ENCODE measurements at places on chromosomes 7 and 10.

DNA sequence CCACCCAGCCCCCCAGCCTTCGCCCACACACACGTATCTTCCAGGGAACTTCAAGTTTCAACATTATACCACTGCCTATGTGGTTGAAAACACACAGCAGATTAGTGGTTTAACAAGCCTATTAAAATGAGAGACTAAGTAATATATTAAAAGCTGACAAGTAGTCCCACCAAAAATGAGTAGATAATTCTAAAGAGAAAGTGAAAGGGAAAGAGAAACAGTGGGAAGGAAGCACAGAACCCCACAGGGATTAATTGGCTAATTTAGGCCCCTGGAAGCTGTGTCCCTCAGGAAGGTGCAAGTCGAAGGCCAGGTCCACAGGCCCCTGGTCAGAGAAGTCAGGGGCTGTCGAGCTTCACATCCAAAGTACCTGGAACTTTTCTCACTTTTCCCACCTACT is 210.5 kb upstream of the YAE1 start:
- DNase-seq, result no peak

DNA sequence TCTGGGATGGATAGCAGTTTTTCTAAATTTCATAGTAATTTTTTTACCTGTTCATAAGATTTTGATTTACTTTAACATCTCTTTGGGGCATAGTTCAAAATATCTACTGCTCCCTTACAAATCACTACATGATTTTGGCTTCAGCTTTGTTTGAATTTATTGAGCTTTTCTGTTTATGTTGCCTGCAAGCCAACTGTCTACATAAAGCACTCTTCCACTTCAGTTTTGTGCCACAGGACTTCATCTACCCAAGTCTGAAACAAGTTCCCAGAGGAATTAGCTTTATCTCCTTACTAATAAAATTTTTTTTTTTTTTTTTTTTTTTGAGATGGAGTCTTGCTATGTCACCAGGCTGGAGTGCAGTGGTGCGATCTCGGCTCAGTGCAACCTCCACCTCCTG is 45.4 kb upstream of the KMT2E start:
- DNase-seq, result no peak

DNA sequence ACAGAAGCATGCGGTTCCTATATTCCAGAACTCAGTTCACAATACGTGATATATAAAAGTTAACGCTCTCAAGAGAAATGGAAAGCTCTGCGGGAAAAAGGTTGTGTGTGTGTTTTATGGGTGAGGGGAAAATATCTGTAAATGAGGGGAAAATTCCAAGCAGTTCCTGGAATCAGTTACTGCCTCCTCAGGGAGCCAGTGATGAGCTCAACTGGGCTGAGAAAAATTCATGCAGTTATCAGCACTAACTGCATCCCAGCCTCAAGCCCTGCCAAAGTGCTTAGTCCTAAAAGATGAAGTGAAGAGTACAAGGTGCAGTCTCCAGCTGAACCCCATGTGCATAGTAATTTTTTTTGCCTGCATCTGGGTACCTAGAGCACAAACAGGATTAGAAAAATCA is 191.9 kb downstream of the CDK14 start:
- DNase-seq, result no peak

DNA sequence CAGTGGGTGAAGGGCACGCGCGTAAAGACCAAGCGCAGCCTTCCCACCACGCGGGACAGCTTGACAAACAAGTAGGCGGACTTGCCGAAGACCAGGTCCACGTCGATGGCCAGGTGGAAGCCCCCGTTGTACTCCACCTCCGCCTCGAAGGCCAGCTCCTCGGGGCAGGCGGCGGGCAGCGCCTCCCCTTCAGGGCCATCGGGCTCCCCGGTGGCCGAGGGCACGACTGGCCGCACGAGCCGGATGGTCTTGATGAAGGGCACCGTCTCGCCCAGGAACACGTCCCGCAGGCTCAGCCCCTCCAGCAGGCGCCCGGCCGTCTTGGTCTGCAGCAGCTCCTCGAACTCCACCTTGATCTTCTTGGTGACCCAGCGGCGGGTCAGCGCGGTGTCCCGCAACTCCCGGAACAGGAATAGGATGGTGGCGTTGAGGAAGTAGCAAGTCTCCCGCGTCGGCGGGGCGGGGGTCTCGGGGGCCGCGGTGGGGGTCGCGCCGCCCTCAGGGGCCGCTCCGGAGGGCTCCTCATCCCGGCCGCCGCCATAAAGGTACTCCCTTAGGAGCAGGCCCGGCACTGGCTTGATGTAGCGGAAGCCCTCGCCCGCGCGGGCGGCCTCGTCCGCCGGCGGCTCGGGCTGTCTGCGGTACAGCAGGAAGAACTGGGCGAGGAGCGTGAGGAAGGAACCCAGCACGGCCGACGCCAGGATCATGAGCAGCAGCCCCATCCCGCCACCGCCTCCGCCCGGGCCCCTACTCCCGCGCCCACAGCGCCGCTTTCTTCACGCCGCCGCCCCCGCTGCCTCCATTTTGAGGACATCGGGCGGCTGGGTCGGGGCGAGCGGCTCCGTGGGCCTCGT is 507 bp downstream of the PDZD8 start:
- no peak for DNase-seq

- DNase-seq, result no peak
These were observed 17.6 kb downstream of the BHLHA15 start for GRCh38 chr7:98228801-98229200.

DNA sequence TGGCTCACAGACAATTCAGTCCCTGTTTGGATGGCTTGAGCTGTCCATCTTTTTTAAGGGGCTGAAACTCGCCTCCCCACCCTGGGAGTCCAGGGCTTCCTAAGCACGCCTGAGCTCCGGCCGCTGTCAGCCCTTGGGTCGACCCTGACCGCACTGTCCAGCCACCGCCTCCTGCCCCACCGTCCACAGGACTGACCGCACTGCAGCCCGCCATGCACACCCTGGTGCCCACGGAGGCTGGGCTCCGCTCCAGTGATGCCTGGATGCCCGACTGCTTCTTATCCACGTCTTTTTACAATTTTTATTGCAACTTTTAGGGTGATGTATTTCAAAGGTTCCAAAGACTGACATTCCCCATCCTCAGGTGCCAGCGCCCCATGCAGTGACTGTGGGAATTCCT is 39.4 kb upstream of the FOXL3 start:
- no peak for DNase-seq

GRCh38 chr10:122010405-122011050 is 21.6 kb downstream of the TACC2 start:
- DNase-seq, result no peak

- no peak for DNase-seq
These were observed 125.1 kb downstream of the CDK14 start for GRCh38 chr7:90720984-90721760.

GRCh38 chr7:116491887-116492653 is 7.5 kb upstream of the CAV2 start:
- no peak for DNase-seq

DNA sequence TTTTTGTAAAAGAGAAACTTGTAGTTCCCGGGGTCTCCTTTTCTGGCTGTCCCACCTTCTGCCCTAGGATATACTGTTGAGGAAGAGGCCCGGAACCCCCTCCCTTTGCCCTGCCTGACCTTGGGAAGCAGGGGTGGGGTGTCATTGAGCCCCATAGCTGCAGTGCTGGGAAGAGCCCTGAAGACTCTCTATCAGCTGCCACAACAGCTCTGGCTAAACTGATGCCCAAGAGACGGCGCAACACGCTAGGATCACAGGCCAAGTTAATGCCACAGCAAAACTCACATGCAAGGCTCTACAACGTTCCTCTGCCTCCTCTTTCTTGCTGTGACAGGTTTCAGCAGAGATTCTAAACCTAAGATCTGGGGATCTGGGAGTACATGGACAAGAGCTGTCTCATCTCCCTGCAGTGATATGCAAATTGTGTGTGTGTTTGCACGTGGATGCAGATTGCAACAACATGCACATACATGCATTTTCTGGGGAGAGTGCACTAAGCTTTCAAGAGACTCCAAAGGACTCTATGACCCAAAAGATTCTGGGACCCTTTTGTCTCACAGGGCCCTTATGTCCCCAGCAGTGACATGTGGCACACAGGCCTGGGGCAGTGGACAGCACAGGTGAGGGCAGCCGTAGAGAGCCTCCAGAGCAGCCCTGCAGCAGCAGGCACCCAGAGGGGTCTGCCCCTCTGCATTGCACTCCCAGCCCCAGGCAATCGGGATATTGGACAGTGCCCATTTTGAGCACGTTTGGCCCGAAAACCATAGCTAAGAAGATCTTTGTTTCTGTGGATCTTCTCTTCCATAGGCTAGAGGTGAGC is 2.5 kb downstream of the RASSF4 start:
- DNase-seq, result peak; percentile 7

GRCh38 chr10:78078539-78079330 is 45.1 kb downstream of the RPS24 start:
- no peak for DNase-seq

DNA sequence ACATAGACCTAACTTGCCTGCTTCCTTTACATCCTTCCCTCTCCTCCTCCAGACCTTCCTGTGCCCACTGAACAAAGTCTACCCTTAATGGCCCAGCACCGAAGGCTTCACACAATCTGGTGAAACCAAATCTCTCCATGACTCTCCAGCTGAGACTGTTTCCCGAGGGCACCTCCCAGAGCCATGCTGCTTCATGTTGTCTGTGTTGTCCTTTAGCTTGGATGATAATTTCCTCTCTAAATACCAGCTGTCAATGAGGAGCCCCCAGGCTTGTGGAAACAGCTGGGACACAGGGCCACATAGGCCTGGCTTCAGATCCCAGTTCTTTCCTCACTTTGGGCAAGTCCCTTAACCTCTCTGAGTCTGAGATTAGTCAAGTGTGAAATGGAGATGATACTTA is 54.3 kb downstream of the DLD start:
- no peak for DNase-seq

DNA sequence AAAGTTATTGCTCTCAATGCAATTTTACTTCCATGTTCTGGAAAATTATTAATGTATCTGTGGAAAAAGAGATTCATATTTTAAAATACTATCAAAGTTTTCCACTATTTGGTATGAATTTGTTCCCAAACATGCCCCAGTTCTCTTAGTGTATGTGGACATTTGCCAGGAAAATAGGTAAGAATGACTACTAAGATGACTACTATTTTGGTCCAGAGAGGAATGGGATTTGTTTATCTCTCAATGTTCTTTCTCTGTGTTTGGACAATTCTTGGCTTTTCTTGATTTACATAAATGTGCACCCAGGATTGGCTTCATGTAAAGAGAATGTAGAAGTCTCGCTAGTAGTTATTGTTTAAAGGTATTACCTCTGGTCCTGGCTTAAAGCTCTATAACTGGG is 60.3 kb upstream of the POT1 start:
- no peak for DNase-seq

GRCh38 chr10:131076356-131076755 is 235.2 kb downstream of the TCERG1L start:
- no peak for DNase-seq

DNA sequence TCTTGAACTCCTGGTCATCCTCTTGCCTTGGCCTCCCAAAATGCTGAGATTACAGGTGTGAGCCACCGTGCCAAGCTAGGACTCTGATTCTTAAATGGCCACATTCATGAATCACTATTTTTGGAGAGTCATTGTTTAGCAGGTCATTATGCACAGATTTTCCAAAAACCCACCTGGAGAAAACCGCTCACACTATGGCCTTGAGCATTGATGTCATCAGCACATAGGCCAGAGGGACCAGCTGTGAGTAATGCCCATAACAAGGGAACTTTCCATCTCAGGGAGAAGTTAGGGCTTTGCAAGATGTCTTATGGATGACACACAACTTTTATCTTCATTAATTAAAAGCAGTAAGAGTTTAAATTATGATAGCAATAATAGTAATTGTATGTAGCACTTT is 86.4 kb upstream of the KIF5B start:
- no peak for DNase-seq

- no peak for DNase-seq
These were observed 17.2 kb downstream of the SAP25 start for GRCh38 chr7:100556541-100556940.

GRCh38 chr7:7696458-7697119 is 21.8 kb downstream of the RPA3 start:
- DNase-seq, result no peak

- no peak for DNase-seq
These were observed 10.0 kb downstream of the DNAJC1 start for GRCh38 chr10:21993360-21994001.

Data from CD4-positive, alpha-beta T cell treated with Interleukin-15 for 1 hour (primary cell).